ENCODE measurements at places on chromosomes 3 and 15.

DNA sequence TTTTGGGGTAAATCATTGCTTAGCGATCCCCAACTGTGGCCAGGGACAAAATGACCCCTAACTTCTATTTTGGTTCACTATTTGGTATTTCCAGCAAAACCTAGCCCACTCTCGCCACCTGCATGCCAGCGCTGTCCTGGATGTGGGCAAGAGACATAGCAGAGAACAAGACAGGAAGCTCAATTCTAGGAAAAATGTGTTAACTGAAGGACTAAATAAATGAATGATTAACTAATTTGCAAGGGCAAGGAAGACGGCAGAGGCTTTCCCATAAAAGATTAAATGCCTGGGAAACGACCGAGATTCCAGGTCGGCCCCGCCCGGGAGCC, 408 bp downstream of the NICN1 start:
- no peak for DNase-seq

DNA sequence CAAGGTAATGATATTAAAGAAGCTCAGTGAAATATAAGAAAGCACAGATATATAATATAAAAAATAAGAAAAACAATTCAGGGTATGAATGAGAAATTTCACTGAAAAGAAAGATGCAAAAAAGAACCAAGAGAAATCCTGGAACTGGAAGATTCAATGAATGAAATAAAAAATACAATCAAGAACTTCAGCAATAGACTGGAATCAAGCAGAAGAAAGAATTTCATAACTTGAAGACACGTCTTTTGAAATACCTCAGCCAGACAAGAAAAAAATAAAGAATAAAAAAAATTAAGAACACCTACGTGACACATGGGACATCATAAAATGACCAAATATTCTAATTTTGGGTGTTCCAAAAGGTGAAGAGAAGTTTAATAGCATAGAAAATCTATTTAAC, 104.6 kb upstream of the NEO1 start:
- no peak for DNase-seq

GRCh38 chr3:111972891-111973290, 5.9 kb upstream of the ABHD10 start:
- no peak for DNase-seq

- DNase-seq, result no peak
Measured at GRCh38 chr15:56804938-56805337, 71.6 kb upstream of the ZNF280D start.

DNA sequence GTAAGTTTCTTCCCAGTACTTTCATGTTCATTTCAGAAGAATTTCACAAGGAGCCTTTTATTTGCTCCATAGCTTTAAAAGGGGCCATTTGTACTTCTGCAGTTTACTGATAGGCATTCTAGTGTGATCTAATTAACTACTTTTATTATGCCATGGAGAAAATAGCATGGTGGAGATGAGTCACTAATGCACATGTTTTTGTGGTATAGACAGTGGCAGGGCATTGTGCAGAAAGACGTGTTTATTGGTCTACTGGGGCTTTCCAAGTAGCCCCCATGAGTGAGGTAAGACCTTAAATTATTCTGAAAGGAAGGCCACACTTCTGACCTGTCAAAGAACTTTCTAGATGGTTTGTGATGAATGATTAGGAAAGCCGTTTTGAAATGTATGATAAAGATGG, 810.0 kb upstream of the NR2F2 start:
- no peak for DNase-seq

GRCh38 chr3:7567160-7567559, 706.2 kb downstream of the GRM7 start:
- DNase-seq, result no peak

GRCh38 chr3:72116226-72116625, 331.3 kb upstream of the PROK2 start:
- no peak for DNase-seq

- no peak for DNase-seq
Measured at GRCh38 chr15:89980896-89981295, 20.2 kb upstream of the ZNF710 start.
